ENCODE measurements at places on chromosomes 5 and 9.

- DNase-seq, result no peak
These were observed 348.4 kb upstream of the SLC30A5 start for GRCh38 chr5:68745448-68745847.

GRCh38 chr5:156560002-156560401 is 233.0 kb downstream of the SGCD start:
- no peak for DNase-seq

DNA sequence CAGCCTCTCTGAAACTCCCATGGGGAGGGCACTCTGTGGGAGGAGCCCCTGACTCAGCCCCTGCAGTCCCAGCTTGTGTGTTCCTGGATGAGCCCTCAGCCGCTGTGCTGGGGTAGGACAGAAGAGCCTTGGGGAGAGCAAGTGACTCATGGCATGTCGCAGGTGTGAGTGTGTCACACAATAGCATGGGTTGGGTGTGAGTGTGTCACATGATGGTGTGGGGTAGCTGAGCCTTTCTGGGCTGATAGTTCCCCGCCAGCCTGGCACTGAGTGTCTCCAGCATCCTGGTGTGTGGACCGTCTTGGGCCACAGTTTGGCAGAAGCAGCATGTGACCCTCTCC is 83.4 kb downstream of the PHF2 start:
- no peak for DNase-seq

- DNase-seq, result no peak
These were observed 205.5 kb downstream of the SLIT3 start for GRCh38 chr5:169095410-169095960.

DNA sequence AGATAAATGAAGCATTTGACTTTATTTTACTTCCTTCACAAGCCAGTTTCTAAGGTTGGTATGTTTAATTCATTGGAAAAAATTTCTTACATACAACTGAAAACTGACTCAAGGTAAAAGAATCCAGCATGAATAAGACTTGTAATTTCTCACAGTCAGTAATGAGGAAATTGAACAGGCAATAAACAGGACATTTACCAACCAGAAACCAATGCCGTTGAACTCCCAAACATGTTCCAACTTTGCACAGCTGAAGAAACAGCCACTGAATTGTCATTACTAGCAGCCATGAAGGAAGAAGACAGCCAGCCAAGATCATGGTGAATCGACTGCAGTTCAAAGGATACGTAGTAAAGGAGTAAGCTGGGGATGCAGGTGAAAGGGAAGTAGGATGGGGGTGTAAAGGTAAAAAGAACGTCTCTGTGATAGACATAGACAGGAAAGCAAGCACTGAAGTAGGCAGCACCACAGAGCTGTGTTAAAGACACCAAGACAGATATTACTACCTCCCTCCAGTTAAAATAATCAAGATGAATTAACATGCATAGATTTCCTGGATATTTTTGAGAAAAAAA is 21.3 kb upstream of the SLC12A2 start:
- DNase-seq, result no peak

DNA sequence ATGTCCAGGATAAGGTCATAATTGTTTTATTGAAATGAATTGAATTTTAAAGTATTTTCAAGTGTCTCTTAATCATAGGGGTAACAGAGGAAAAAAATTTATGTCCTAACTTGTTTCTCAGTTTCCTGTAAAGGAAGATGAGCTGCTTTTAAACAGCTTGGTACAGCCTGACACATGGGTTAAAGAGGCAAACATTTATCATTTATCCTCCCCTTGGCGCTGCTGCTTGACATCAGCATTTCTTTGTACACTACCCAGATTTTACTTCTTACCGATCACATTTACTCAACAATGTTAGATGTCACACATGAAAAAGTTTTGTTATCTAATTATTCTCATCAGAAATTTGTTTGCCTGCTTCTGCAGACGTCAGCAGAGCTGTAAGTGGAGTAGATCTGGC is 79.4 kb upstream of the CTSL start:
- DNase-seq, result no peak

- DNase-seq, result no peak
These were observed 862.1 kb downstream of the PTPRD start for GRCh38 chr9:9750719-9751118.

DNA sequence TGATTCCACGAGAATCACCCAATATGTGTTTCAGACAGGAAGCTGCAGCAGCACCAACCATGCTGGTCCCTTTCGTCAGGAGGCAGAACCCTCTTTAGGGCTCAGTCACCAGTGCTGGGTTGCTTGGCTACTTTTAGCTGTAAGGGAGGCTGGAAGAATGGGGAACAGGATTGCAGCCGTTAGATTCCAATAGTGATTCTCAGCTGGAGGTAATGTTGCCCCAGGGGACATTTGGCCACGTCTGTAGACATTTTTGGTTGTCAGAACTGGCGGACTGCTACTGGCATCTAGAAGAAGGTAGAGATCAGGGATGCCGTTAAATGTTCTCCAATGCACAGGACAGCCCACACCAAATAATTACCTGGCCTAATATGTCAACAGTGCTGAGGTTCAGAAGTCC is 81.8 kb downstream of the ANKRD33B start:
- no peak for DNase-seq

- no peak for DNase-seq
These were observed 12.9 kb downstream of the GRXCR2 start for GRCh38 chr5:145859897-145860296.

GRCh38 chr5:32574540-32575175 is 10.7 kb upstream of the SUB1 start:
- no peak for DNase-seq

DNA sequence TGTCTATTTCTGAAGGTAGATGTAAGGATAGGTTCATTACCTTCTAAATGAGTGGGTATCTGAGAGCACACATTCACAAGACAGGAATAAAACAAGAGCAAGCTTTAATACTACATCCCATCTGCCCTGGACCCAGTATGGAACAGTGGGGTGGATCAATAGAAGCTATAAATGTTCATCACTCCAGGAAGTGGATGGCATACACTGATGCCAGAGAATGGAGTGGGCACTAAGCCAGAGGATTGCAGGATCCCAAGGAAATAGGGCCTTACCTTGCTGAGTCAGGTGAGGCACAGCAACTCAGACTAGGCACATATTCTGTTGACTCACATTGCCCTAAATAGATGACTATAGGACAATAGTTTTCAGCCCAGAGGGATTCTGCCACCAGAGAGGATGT is 21.3 kb upstream of the COX7C start:
- DNase-seq, result no peak

- DNase-seq, result no peak
These were observed 393.8 kb upstream of the MEF2C start for GRCh38 chr5:89276566-89277305.

- no peak for DNase-seq
These were observed 86.6 kb downstream of the C5orf15 start for GRCh38 chr5:133881576-133882388.

DNA sequence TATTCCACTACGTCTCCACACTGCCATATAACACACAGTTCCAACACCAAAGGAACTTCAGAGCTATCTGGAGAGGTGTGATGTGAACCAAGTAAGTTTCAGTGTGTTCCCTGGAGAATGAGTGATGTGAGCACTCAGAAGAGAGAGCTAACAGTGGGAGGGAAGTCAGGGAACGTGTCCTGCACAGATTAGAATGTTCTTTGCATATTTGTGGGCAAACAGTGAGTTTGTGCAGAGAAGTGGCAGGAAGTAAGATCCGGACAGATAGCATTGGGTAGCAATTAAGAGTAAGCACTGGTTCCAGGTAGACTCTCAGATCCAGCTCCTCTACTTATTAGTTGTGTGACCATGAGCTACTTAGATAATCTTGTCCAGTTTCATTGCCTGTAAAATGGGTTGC is 206.4 kb downstream of the PDZD2 start:
- DNase-seq, result no peak

DNA sequence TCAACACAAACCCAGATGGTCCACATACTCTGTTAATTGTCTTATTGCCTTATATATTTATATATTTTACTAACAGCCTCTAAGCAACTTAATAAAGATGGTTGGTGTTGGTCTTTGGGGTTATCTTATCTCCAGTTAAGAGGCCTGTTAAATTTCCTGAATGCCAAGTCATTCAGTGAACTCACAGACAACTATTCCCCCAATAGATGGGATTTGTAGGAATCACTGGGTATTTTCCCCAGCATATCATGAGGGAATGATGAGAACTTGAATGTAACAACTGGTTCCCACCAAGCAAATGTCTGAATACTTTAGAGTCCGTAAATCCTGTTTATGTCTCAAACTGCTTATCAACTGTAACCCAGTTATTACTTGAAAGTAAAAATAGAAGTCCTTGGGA is 42.7 kb upstream of the RETREG1 start:
- no peak for DNase-seq

DNA sequence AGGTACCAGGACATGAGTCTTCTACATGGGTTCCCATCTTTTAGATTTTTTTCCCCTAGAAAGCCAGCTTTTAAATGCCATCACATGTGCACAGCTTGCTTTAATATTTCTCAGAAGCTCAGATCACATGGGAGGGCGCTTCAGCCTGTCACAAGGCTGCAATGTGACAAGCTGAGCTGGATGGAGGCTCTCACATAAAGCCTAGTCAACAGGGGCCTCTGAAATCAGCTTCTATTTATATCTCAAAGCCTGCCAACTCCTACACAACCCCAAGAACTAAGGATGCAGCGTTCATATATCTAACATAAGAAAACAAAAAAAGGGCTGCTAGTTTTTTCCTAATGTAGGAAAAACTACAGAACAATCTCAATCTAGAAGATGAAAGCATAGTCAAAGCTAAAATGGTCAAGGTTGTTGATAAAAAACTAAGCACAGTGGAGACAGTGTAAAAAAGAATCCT is 2.3 kb downstream of the ZFAND5 start:
- no peak for DNase-seq

GRCh38 chr5:125140220-125140619 is 393.8 kb upstream of the ZNF608 start:
- no peak for DNase-seq

GRCh38 chr9:17574342-17574741 is 4.5 kb upstream of the SH3GL2 start:
- DNase-seq, result no peak

- DNase-seq, result peak; percentile 9
These were observed 72.2 kb downstream of the NMUR2 start for GRCh38 chr5:152332716-152333460.

DNA sequence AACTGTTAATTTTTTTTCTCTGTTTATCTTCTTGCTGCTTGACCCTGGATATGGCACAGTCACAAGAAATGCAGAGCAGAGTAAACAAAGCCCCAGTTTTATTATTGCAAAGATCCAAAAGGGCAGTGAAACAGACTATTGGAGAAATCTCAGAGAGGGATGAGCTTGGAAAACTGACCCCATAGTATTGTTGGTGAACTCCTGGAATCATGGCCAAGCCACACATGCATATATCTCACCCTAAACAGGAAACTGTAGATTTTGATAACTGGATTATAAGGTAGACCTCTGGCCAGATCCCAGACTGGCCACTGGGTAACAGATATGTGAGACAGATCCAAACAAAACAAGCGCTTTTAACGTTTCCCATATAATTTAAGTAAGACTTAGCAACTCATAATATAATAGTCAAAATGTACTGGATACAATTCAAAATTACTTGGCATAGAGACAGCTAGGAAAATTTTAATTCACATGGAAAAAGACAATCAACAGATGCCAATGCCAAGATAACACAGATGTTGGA is 263.5 kb upstream of the SEMA6A start:
- DNase-seq, result no peak

DNA sequence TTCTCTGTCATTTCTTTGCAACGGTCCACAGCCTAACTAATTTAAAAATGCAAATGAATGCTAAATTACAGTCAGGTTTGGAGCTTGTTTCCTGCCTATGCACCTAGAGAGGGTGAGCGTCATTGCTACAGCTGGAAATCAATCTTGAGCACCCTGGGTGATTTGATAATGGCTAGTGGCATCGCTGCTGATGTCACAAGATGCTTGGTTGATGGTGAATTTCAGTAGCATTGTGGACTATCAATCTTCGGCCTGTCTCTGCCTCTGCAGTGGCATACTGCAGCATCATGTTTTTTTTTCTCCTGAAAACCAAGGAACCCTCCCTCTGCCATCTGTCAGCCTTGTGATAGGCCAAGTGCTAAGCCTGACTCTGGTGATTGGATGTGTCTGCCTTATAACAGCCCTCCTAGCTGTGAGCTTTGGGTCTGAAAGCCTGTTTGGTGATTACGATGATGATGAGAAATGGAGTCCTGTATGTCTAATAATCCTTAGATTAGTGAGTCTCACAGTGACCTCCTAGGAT is 75.3 kb downstream of the NMUR2 start:
- no peak for DNase-seq

GRCh38 chr9:88313364-88314220 is 74.7 kb upstream of the SPIN1 start:
- DNase-seq, result no peak

Measured in NCI-H1930 (cell line).